ENCODE measurements at places on chromosomes 7 and 10. TPM values are rescaled to one million over a fixed set of nuclear protein-coding genes. Genes with fewer than 3 reads are reported as not detected.

TLX1 gene
- not detected for total RNA-seq

UNC5B gene
- 0.22 TPM for total RNA-seq

NKX1-2 gene
- total RNA-seq, result not detected

SLC39A12 gene
- total RNA-seq, result not detected

TEX36 gene
- total RNA-seq, result not detected

CALHM3 gene
- not detected for total RNA-seq

ZNF394 gene
- total RNA-seq, result 42.2 TPM

HOXA3 gene
- 3.9 TPM for total RNA-seq

OR2A1 gene
- not detected for total RNA-seq

NOS3 gene
- 3.5 TPM for total RNA-seq

SUN3 gene
- total RNA-seq, result not detected

SYT15 gene
- 1.2 TPM for total RNA-seq

PNLIP gene
- not detected for total RNA-seq

CABCOCO1 gene
- not detected for total RNA-seq

H2BK1 gene
- total RNA-seq, result not detected

MLLT10 gene
- total RNA-seq, result 41.1 TPM

LIPM gene
- not detected for total RNA-seq

NPFFR1 gene
- not detected for total RNA-seq

RAMP3 gene
- 70.2 TPM for total RNA-seq

EPO gene
- total RNA-seq, result not detected

CRCP gene
- total RNA-seq, result 47.1 TPM

TMEM106B gene
- 66.2 TPM for total RNA-seq

FBXL13 gene
- total RNA-seq, result not detected

ITIH5 gene
- 162 TPM for total RNA-seq

CNNM1 gene
- 0.22 TPM for total RNA-seq

ZNF3 gene
- 26.0 TPM for total RNA-seq

OR6B1 gene
- total RNA-seq, result not detected

NFE2L3 gene
- total RNA-seq, result 7.2 TPM

CPA5 gene
- not detected for total RNA-seq

ADIRF gene
- 1,405 TPM for total RNA-seq

RNLS gene
- total RNA-seq, result 25.6 TPM

SLC29A3 gene
- total RNA-seq, result 2.6 TPM

RPEL1 gene
- total RNA-seq, result not detected

PALS2 gene
- 19.4 TPM for total RNA-seq

TUBAL3 gene
- not detected for total RNA-seq

SPACDR gene
- total RNA-seq, result 0.68 TPM

MCM7 gene
- 43.7 TPM for total RNA-seq

HECTD2 gene
- 20.5 TPM for total RNA-seq

ZNF467 gene
- 3.9 TPM for total RNA-seq

GATA3 gene
- total RNA-seq, result 0.68 TPM

NAT16 gene
- not detected for total RNA-seq

OPN4 gene
- total RNA-seq, result not detected

FAM24B gene
- total RNA-seq, result 4.8 TPM

CCM2 gene
- total RNA-seq, result 63.5 TPM

Measured in subcutaneous adipose tissue (tissue), 4 donors.